ENCODE measurements at places on chromosomes 2 and 18.

- DNase-seq = no peak
Observed at GRCh38 chr2:217703999-217704398, 298.8 kb downstream of the TNS1 start.

- no peak for DNase-seq
Observed at GRCh38 chr18:10234281-10234680, 220.2 kb upstream of the APCDD1 start.

GRCh38 chr2:142300517-142300916 lies 169.7 kb upstream of the LRP1B start:
- no peak for DNase-seq

- no peak for DNase-seq
Observed at GRCh38 chr2:239938651-239939486, 86.3 kb downstream of the NDUFA10 start.

- no peak for DNase-seq
Observed at GRCh38 chr2:6820236-6820635, 45.5 kb downstream of the CMPK2 start.

- DNase-seq = no peak
Observed at GRCh38 chr2:29024882-29025430, 43.9 kb downstream of the TOGARAM2 start.

DNA sequence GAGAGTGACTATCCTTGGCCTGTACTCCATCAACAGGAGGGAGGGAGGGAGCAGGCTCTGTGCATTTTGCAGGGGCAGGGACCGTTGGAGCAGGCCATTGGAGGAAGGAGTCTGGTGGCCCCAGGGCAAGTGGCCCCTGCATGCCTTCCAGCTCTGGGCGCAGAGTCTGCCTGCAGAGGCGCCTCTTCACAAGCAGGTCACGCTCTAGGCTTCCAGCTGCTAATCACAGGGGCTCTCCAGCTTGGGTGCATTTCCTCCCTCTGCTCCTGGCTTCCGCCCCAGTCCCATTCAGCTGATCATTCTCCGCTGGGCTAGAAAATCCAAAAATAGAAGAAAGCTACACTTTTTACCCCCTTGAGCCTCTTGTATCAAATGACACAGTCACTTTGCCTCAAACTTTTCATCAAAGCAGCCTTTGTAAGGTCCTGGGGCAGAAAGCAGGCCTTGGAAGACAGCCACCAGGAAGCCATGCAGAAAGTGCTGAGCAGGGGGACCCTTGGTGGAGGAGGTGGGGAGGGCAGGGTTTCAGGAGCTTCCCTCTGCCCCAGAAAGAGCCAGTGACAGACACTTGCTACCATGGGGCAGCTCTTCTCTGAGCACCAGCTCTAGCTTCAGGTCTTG lies 11.3 kb downstream of the TMEM247 start:
- DNase-seq = peak; percentile 40

GRCh38 chr2:124426625-124427024 lies 401.5 kb downstream of the CNTNAP5 start:
- DNase-seq = no peak

DNA sequence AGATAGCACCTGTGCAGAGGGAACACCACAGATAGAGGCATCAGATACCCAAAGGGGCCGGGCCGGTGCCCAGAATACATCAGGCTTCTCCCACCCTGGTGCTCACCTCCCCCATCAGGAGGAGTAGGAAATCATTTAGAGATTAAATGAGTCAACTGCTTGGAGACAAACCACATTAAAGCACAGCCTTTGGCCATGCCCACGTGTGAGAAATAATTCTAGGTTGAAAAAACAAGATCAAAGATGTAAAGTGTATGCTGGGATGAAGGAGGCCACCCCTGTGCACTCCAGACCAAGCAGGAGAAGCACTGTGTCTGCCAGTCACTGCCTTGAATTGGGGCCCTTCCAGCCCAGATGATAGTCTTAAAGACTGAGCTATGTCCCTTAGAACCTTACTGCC lies 152.8 kb upstream of the ACAA2 start:
- no peak for DNase-seq

- DNase-seq = peak; percentile 77
Observed at GRCh38 chr2:113209646-113210171, 35.9 kb downstream of the PSD4 start.

GRCh38 chr2:196987649-196988364 lies 61.3 kb upstream of the PGAP1 start:
- DNase-seq = no peak

DNA sequence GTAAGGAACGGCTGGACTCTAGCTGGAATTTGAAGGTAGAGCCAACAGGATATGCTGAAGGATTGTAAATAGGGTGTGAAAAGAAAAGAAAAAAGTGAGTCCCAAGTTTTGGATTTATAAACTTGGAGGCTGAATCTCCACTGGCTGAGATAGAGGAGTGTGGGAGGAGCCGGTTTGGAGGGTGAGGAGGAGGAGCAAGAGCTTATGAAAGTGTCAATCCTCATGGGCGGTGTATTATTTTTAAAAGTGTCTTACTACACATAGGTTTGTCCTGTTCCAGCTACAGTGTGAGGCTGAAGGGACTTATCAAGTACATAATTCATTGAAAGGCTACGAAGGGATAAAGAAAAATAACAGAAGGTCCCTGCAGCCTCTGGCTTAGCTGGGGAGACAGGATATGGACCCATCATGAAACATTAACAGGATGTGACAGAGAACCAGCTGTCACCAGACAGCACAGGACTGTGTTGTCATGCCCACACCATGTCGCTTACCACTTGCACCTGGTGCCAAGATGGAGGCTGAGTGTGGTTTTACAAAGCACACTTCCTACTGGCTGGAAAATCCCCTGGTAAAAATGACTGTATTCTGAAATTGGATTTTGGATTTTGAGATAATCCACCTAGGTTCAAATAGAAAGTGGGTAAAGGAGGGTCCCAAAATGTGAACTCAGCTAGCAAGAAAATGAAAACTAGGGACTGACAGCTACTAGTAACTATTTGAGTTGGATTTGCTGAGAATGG lies 2.5 kb upstream of the MREG start:
- DNase-seq = no peak

GRCh38 chr2:117055499-117056375 lies 758.8 kb upstream of the DDX18 start:
- no peak for DNase-seq

GRCh38 chr2:196594158-196594557 lies 45.4 kb upstream of the CCDC150 start:
- DNase-seq = no peak

- peak; percentile 60 for DNase-seq
Observed at GRCh38 chr2:24409700-24410556, 49.6 kb upstream of the ITSN2 start.

DNA sequence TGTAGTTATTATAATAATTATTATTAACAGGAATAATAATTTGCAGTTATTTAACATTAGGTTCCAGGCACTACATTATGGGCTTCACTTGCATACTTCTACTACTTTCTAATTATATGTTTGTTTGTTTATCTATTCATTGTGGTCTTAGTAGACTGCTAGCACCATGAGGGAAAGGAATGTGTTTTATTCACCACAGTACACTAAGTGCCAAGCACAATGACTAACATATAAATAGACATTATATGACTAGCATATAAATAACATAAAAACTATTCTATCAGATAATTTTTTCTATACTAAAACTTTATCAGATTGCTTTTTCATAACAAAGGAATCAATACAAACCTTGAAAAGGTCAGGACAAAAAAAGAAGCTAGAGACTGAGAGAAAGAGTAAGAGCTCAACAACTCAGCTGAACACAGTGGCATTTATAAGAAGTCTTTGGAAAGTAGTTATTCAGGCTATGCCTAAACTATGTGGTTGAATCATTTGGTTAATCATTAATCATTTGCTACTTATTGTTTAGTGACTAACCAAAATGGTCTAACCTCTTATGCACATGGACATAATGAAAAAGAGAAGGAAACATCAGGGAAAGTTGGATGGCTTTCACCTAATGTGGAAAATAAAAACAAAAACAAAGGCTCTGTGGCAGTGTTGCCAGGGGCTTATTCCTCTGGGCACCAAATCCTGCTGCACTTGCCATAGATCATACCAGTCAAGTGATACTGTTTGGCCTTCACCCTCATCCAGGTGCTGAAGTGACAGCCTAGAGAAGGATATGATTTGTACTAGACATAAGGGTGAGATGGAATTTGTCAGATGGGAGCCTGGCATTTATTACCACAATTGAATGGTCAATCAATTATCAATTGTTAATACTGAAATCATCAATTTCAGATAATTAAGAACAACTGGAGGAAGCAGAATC lies 174.9 kb downstream of the ETAA1 start:
- no peak for DNase-seq

GRCh38 chr2:62287899-62288880 lies 92.3 kb downstream of the B3GNT2 start:
- peak; percentile 46 for DNase-seq

DNA sequence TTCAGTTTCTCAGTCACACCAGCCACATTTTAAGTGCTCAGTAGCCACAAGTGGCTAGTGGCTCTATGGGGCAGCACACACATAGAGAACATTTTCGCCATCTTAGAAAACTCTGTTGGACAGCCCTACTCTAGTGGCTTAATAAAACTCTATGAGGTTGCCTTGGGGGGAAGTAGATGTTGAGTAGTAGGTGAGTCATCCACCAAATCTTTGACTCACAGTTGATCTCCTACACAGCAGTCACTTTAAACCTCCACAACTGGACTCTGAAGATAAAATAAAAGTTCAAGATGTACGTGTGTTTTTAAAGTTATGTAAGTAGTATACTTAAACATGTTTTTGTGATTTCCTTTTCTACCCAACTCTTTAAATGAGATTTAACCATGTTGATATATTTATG lies 379.0 kb downstream of the SETBP1 start:
- no peak for DNase-seq

DNA sequence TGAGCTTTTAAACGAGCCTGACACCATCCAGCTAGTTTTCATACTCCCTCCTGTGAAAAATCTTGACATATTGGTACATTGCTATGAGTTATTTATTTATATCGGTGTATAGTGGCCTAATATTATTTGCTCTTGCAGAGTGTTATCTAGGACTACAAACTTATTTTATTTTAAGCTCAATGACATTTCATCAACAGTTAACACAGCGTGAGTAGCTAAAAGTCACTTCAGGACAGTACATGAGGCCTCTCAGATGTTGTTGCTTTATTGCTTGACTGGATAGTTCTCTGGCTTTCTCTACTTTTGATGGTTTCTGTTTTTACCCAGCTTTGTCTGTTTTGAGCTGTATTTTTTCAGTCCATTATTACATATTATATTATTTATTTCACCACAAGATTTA lies 172.9 kb upstream of the KLF7 start:
- DNase-seq = no peak

GRCh38 chr2:21694079-21694878 lies 570.5 kb downstream of the TDRD15 start:
- DNase-seq = no peak

- DNase-seq = no peak
Observed at GRCh38 chr2:30641765-30642345, 165.4 kb downstream of the CAPN13 start.

- DNase-seq = no peak
Observed at GRCh38 chr2:132754867-132755472, 85.0 kb upstream of the LYPD1 start.

GRCh38 chr2:60998628-60999545 lies 18.6 kb upstream of the PEX13 start:
- DNase-seq = no peak

GRCh38 chr18:80194874-80195570 lies 52.3 kb downstream of the PARD6G start:
- no peak for DNase-seq

- DNase-seq = no peak
Observed at GRCh38 chr18:45785134-45785533, 40.3 kb upstream of the SIGLEC15 start.

DNA sequence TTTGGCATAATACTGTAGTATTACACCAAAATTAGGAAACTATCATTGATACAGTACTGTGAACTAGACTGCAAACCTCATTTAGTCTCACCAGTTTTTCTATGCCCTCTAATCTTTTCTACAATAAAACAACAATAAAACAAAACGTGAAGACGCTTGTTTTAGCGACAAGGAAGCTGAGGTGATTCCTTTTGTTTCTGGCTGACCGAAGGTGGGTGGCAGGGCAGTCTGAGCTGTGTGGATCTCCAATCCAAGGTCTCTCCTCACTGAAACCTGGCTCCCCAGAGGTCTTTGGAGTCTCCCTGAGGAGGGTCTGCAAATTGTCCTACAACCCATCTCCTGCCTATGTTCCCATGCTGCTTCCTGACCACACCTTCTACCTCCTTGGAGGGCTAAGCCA lies 59.3 kb downstream of the ARMC9 start:
- no peak for DNase-seq

- no peak for DNase-seq
Observed at GRCh38 chr2:47301731-47302130, 101.2 kb upstream of the MSH2 start.

DNA sequence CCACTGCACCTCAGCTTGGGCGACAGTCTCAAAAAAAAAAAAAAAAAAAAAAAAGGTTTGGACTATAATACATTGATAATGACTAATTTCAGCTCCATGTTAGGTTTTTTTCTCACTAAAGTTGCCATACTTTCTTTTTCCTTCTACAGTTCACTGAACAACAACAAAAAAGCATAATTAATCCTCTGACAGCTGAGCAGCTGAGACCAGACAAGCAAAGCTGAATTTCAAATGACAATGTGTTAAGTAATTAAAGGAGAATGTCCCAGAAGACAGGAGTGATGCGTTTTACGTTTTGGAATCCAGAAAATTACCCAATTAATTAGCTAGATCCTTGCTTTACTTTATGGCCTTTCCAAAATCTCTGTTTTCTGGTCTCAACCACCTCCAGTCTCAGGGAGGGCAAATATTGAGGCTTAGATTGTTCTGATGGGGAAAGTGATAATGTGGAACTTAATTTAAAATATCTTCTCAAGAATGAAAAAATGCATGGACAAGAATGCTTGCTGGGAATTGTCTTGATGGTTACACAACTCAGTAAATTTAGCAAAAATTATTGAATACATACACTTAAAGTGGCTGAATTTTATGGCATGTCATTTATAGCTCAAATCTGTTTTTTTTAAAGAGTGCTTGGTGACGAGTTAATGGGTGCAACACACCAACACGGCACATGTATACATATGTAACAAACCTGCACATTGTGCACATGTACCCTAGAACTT lies 17.4 kb upstream of the RMDN2 start:
- DNase-seq = no peak

GRCh38 chr2:10475811-10476660 lies 27.9 kb upstream of the ODC1 start:
- peak; percentile 41 for DNase-seq

GRCh38 chr2:161355983-161356382 lies 47.8 kb downstream of the PSMD14 start:
- no peak for DNase-seq

- DNase-seq = no peak
Observed at GRCh38 chr18:59383851-59384250, 24.8 kb upstream of the LMAN1 start.

- DNase-seq = no peak
Observed at GRCh38 chr2:173017646-173018420, 57.8 kb upstream of the MAP3K20 start.

- DNase-seq = no peak
Observed at GRCh38 chr18:10863026-10863425, 286.3 kb downstream of the PIEZO2 start.

DNA sequence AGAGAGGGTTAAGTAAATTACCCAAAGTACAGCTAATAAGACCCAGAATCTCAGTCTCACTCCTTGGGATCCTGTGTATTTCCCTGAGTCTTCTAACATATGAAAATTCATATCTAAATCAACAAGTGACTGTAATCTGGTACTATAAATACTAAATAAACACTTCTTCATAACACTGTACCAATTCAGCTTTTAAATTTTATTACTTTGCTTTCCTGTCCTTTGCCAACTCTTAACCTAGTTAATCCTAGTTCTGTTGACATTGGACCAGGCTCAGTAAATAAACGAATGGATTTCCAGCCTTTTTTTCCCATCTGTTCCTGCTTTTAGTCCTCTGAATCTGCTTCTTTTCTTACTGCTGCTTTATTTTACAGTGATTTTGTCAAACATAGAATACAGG lies 13.8 kb downstream of the MRPL35 start:
- no peak for DNase-seq

Data from right kidney (tissue), 9 donors.